ENCODE measurements at places on chromosomes 13 and 19.

DNA sequence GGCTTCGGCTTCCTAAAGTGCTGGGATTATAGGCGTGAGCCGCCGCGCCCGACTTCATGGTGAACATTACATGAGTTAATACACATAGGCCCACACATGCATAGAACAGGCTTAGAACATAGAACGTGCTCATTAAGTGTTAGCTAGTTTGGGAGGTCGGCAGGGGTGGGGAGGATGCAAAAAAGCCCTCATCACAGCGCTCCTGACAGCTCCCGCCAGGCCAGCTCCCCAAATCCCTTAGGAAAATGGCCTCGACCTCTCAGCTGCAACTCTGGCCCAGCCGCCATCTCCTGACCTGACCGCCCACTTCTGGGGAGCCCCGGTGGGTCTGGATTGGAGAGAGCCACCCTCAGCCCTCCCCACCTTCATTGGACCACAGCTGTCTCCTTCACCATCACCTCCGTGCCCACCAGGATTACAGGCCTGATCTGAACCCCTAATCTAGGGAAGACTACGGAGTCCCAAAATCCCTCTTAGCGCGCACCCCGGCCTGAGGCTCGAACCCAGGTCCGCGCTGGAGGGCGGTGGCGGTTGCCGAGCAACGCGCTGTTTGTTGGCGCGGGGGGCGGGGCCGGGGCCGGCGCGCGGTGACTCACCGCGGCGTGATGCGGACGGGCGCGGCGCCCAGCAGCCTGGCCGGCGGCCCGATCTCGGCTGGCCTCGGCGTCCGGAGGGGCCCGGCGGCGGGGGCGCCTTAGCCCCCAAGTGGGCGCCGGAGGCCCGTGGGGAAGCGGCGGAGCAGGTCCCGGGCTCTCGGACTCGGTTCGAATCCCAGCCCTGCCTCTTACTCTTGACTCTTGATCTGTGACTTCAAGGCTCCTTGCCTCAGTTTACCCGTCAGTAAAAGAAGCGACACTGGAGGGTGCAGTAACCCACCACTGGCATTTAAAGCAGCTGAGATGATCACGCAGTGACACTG is 26.7 kb upstream of the NANOS3 start:
- DNase-seq: peak; percentile 93

DNA sequence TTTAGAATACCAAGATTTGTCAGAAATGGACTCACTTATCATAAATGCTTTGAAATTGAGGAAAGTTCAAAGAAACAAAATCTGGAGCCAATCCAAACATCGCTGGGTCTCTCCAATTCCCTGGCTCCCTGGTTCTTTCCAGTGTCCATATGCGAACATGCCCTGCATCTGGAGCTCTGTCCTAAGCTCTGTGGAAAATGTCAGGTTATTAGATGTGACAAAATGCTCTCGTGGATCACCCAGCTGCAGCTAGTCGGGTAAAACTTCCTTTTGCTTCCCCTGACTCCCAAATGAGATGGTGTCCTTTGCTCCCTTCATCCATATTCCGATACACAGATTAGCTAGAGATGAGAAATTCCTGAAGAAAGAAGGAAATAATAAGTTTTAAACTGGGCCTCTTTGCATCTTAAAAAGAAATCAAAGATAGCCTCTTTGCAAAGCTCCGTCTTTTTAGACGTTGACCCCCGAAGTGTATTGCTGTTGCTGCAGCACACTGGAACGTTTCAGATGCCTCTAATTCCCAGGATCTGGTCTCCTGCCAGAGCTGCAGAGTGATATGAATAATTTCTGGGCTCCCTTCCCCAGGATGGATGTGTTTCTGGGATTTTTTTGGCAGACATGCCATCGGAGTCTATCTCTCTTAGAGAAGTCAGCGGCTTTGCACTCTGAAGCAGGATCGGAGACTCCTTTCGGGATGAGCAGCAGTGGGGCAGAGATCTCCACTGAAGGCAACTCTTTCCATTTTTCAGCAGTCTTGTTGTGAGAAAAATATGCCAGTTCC is 102.9 kb downstream of the TEX26 start:
- no peak for DNase-seq

DNA sequence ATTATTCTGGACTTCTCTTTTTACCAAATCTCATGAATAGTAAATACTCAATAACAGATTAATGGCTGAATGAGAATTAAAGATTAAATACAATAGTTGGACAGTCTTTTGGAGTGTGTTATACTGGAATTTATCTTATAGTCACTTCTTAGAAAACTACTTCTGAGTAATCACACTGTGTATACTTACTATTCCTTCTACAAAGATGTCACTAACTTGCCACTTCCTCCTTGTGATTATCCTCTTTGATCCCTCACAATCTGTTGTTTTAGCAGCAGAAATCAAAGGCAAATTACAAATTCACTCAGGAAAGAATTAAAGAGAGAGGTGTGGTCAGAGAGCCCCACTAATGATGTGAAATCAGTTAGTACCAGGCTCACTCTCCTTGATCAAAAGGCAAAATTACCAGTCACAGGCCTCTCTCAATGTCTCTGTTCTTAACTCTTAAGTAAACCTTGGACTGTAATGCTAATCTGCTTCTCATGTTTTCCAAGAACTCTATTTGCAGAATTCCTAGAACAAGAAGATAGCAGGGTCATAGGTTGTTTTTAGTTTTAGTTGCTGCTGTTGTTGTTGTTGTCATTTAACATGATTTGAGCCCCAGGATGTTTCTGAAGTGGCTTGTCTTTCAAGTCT is 37.3 kb upstream of the FNDC3A start:
- no peak for DNase-seq

DNA sequence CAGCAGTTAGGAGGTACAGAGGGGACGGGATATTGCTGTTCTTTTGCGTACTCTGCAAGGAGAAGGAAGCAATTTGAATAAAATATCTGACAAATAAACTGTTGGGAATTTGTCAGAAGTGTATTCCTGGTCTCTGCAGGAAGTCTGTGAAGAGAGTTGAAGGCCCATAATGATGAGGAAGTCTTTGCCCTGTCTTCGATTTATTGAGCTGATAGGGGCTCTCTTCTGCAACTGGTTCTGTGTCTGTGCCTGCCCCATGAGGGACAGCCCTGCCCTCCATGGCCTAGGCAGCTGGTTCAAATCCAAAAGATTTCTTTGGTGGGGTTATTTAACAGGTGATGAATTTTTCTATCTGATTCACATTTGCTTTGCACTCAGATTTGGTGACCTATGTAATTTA is 339.7 kb upstream of the EDNRB start:
- DNase-seq: no peak

GRCh38 chr19:45526143-45526542 is 18.9 kb downstream of the VASP start:
- peak; percentile 80 for DNase-seq

GRCh38 chr19:6287269-6287885 is 7.6 kb upstream of the MLLT1 start:
- DNase-seq: no peak

DNA sequence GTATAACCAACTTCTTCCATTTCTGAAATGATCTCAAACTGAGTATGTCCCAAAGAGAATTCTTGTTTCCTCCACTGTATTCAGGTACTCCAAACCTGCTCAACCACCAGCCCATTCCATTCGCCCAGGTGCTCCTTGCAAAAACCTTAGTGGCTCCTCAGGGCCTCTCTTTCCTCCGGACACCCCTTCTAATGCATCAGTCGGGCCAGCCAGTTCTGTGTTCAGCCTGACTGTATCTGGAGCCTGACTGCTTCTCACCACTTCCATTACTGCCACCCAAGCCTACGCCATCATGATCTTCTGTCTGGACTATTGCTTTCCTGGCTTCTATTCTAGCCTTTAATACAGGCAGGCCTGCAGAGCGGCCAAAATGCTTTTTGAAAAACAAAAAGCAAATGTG is 1.5 kb downstream of the PHF11 start:
- DNase-seq: no peak

- no peak for DNase-seq
Observed at GRCh38 chr13:66339214-66339613, 890.9 kb downstream of the PCDH9 start.

Data from suppressor macrophage treated with lipopolysaccharide for 1 hour (primary cell).